Activated T-cell treated with anti-CD3 and anti-CD28 coated beads for 1 hour (primary cell): ENCODE measurements at places on chromosomes 12 and 14.
A peak's percentile ranks its signal among the peaks of the same experiment; 100 is the strongest.

- no peak for DNase-seq
These were observed 1252.6 kb downstream of the TMEM121 start for GRCh38 chr14:106778986-106779385.

GRCh38 chr14:35146711-35147149, 24.4 kb downstream of the PRORP start:
- no peak for DNase-seq

DNA sequence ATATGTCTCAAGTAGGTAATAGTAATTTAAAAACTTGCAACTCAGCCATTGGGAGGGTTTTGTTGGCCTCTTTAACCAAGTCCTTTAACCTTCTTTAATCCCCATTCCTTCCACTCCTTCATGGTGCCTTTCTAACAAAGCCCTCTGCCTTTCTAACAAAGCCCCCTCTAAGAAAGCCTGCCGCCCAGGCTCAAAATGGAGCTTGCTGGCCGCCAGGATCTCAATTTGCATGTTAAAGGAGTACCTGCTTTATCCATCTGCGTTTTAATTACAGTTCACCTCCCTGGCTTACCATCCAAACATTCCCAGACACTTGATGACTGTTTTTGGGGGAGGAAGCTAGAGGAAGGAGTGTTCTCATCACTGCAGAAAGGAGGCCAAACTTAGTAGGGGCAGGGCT, 183.4 kb downstream of the PTPN11 start:
- no peak for DNase-seq

GRCh38 chr12:48184549-48184922, 1.1 kb downstream of the CCDC184 start:
- DNase-seq, result no peak

DNA sequence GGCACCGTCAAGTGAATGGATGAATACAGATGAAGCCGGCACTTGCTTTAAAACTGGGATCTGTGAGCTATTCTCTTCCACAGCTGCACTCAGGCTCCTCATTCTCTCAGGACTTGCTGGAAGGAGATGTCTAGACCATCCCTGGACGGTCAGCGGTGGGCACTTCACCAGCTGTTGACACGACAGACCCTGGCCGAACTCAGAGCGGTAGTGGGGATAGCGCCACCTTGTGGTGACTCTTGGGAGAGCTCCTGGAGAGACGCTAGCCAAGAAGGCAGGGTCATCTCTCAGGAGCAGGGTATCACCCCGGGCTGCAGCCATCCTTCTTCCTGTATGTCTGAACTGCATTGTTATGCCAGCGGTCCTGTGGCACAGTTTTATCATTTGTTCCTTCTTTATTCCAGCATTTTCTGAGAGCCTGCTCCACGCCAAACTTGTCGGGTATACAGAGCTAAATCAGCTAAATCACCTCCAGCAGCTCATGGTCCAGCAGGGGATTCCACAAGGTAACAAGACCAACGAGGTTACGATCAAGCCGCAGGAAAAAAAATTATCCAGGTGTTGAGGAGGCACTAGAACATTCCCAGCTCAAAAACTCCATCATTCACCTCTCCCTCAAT, 10.0 kb downstream of the WNT1 start:
- peak; percentile 72 for DNase-seq

GRCh38 chr14:101590062-101590461, 28.8 kb downstream of the DIO3 start:
- DNase-seq, result no peak

- no peak for DNase-seq
These were observed 370.6 kb downstream of the AACS start for GRCh38 chr12:125435871-125436270.

DNA sequence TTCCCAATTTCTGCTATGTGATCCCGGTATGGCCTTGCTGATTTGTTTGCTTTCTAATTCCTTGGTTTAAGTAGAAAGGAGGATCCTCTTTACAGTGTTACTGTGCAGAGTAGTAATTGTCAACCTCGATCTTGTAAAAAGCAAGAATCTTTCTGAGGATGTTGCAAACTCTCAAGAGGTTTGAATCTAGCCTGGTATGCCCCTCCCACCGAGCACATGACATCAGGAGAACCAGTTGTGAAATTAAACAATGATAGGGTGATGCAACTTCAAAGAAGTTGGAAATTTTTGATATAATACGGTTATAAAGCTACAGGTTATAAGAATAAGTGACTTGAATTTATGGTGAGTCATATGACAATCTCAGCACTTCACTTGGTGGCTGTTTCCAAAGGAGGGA, 35.0 kb upstream of the FUT8 start:
- no peak for DNase-seq

DNA sequence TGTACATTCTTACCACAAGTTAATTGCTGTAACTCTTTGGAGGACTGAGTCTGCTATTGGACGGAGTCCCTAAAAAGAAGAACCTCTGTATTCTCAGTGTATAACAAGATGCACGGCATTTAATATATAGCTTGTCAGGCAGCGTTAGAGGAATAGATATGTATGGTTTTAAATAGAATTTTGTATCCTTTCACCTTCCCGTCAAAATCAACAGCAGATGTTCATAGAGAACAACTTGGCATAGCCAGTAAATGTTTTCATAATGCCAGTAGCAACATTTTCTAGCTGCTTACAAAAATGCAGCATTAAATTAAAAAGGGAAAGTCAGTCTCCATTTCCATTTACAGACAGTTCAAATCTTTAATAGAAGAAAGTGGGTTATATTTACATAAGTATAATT, 6.8 kb downstream of the SCYL2 start:
- no peak for DNase-seq

DNA sequence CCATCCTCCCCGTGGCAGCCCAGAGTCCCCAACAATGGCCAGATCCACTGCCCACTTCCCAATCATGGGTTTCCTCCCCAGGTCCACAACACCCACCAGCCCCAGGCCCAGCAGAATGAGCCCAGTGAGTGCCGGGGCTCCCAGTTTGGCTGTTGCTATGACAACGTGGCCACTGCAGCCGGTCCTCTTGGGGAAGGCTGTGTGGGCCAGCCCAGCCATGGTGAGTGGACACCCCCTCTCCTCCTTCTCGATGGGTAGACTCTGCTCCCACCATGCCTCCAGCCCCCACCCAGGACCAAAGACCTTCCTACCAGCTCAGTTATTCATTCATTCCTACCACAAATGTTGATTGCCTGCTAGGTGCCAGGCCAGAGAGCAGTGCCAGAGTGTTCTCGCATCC, 23.8 kb downstream of the PAPLN start:
- DNase-seq, result no peak

GRCh38 chr12:91021076-91021475, 16.3 kb upstream of the EPYC start:
- DNase-seq, result no peak

- no peak for DNase-seq
These were observed 10.2 kb downstream of the VCPKMT start for GRCh38 chr14:50106178-50106577.

DNA sequence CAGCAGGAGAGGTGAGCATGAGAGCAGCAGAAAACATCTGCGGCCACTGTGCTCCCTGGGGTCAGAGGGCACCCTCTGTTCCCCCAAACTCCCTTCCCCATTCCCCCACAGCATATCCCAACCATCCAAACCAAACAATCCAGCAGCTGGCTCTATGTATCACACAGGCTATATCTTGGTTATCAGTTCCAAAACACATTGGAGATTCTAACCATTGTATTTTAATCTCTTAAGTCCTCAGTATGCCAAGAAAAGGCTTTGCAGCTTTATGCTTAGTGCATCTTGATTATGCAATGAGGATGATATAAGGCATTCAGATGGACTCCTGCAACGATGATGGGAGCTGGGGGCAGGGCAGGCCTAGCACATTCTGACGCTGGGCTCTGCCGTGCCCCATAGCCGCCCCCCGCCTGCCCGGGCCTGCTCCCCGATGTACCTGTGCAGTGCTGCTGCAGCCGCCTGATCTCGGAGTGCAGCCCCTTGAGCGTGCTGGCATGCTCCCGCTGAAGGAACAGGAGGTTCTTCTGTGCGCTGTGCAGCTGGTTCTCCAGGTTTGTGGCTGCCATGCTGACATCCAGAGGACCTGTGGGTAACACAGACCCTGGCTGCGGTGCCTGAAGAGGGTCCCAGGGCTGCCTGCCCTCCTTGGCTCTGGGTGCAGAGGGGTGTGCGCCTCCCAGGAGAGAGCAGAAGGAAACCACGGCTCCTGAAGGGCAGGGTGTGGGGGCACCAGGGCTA, 29.6 kb downstream of the CCDC92 start:
- no peak for DNase-seq

DNA sequence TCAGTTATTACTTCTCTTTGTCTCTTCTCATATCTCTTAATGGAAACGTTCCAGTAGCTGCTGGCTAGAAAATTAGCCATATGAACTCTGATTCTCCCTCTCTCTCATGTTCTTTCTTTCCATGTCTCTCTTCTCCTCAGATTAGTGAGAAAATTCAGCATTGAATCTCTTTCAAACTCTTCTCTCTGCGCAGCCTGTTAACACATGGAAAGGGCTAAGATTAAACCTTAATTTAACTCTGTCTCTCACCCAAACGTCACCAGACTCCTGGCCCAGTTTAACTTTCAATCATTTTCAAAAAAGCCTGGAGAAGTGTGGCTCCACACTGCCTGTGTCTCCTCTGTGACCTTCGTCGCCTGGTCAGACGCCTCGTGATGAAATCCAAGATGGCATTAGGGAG, 1234.2 kb downstream of the BCL11B start:
- no peak for DNase-seq

DNA sequence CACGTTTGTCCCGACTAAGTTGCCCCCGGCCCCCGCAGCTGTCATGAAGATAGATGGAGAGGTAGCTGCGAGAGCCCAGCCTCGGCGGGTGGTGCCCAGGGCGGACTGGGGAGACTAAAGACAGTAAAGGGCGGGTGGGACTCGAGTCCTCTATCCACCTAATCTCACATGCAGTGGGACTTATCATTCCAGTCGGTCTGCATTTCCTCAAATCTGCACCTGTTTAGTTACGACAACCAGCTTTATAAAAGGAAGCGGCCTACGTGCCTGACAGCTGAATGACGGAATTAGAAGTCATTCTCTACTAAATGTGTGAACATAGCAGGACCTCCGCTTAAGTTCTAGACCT, 109.8 kb upstream of the EGLN3 start:
- peak; percentile 4 for DNase-seq

DNA sequence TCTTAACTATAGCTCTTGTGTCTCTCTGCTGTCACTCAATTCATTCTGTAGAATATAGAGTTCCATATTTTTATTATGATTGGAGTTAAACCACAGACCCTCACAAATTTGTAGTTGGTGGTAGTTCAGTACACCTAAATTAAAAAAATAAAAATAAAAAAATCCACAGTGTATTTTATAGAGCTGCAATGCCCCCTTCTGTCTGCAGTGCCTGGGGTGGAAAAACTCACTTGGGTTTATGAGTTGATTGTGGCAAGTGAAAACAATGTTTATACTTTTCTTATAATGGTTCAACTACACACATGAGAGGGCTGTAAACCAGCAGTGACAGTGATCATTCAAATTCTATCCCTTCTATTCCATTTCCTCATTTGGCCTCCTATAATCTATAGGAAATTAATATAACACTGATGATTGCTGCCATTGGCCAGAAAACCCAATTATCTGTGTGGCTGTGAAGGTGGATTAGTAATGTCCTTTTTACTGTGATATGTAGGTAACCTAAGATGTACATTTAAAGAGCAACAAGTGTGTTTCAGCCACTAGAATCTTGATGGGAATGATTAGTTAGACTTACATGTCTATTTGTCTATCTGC, 166.9 kb upstream of the LRIG3 start:
- DNase-seq, result no peak

DNA sequence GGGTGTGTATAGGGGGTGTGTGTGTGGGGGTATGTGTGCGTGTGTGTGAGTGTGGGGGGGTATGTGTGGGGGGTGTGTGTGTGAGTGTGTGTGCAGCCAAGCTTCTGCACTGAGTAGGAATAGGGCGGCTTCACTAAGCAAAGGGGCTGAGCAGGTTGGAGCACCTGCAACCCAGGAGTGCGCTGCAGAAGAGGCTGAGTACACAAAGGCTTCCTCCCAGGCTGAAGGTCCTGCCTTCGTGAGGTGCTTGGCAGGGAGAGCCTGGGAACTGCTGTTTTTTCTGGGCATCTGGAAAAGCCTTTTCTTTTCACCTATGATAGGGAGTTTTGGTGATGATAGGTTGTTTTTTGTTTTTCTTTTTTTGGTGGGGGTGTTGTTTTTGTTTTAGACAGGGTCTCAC, 6.0 kb upstream of the NUDT14 start:
- no peak for DNase-seq

GRCh38 chr14:22147716-22148115, 441.3 kb downstream of the DAD1 start:
- no peak for DNase-seq

DNA sequence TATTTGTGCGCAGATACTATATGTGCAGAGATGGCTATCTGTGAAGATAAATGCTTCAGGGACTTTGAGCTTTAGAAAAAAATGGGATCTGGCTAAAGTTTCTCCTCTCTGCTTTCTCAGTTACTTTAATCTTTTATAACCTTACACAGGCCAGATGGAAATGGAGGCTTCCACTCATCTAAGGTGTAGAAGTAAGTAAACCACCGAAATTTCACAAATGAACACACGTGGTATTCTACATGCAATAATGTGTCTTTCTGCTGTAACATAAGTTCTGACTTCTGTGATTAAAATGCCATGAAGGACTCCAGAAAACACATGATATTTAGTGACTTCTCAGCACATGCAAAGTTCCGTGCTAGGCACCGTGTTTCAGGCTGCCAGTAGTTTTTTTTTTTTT, 99.1 kb upstream of the FOXN3 start:
- no peak for DNase-seq

DNA sequence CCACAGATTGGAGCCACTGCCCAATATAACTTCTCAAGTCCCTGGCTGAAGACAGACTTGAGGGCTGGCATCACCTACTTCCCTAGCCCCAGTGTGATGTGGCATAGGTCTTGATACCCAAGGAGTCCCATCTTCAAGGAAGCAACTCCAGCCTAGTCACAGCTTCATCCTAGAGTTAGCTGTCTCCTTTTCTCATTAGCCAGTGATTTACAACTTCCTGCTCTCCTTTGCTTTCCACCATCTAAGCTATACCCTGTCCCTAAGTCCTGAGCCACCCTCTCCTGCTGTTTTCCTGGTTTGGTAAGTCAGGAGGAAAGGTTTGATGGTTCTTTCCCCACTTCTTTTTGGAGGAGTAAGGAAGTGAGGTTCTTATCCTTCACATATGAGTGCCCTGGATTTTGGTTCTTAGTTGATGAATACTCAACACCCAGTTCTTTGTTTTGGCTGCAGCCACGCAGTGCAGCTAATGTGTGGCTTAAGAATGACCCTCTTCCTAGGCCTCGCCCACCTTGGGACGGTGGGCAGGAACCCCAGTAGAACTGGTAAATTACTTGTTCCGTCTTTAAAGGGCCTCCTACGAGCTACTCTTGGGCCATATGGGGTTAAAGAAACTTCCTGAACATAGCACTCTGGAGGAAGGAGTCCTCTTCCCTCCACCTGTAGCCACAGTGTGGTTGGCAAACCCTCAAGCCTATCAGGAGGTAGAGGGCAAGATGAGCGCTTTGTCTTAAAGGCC, 3.9 kb upstream of the GPX2 start:
- no peak for DNase-seq

DNA sequence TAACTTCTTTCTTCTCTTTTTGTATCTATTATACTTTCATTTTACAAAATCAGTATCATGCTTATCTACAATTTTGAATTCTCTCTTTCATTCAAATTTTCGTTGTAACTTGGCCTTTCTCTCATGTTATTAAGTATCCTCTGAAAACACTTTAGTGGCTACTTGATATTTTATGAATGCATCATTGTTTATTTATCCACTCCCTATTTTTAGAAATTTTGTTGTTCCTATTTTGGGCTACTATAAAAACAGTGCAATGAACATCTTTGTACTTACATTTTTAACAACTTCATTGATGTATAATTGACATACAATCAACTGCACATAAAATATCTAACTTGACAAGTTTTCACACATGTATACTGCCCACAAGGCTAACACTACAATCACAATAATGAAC, 44.0 kb upstream of the AMIGO2 start:
- DNase-seq, result no peak
